ENCODE measurements at places on chromosomes 3 and 15. TPM values are rescaled to one million over a fixed set of nuclear protein-coding genes. Genes with fewer than 3 reads are reported as not detected.

Gene CLDN18
- total RNA-seq = not detected

Gene MYO1E
- total RNA-seq = 63.8 TPM

Gene TRAT1
- not detected for total RNA-seq

Gene RLBP1
- total RNA-seq = not detected

Gene CAND2
- total RNA-seq = 0.77 TPM

Gene LYZL4
- total RNA-seq = not detected

Gene ANP32A
- total RNA-seq = 44.2 TPM

Gene RAB27A
- 22.9 TPM for total RNA-seq

Gene LMAN1L
- under 0.01 TPM for total RNA-seq

Gene TMIE
- total RNA-seq = 1.3 TPM

Gene DCLK3
- total RNA-seq = not detected
